ENCODE measurements at places on chromosomes 13 and 19.

DNA sequence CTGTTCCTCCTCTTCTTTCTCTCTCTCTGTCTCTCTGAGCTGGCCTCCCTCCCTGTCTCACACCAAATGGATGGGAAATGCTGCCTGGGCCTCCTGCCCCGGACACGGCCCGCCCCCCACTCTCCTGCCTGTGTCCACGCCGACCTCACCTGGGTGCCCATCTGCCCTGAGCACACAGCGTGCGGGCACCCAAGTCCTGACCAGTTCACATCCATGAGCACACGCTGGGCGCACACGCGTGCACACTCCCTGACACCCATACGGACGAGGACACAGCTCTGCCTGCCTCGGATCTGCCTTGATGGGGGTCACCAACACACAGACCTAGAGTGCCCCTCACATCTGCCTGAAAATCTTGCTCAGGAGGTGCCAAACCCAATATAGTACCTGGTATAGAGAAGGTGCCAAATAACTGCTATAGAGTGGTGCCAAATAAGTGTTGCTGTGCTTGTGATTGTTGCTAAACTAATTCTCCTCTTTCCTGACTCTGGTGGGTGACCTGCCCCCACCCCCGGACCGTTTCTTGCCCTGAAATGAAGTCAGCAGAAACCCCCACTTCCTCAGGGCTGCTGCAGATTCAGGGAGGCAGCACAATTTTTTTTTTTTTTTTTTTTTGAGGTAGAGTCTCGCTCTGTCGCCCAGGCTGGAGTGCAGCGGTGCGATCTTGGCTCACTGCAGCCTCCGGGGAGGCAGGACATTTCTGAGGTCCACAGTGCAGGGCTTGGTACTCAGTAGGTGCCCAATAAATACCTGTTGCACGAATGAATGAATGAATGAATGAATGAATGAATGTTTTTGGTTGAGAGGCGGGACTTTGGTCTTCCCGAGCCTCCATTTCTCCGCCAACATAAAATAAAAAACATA is 4.6 kb downstream of the NFIC start:
- no peak for DNase-seq

DNA sequence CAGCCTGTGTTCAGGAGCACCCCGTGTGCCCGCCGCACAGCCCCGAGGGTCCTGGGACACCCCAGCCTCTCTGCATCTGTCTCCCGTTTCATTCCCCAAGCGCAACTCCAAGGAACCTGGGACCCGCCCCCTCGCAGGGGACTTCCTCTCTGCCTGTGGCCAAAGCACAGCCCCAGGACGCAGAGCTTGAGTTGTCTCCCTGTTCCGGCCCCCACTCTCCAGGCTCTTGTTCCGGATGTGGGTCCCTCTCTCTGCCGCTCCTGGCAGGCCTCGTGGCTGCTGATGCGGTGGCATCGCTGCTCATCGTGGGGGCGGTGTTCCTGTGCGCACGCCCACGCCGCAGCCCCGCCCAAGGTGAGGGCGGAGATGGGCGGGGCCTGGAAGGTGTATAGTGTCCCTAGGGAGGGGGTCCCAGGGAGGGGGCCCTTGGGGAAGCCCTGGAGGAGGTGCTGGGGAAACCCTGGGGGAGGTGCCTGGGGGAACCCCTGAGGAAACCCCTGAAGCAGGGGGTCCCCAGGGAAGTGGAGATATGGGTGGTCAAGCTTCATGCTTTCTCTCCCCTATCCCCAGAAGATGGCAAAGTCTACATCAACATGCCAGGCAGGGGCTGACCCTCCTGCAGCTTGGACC is 1.3 kb downstream of the HCST start:
- DNase-seq = peak; percentile 88

- no peak for DNase-seq
Observed at GRCh38 chr19:8840708-8841107, 8.5 kb downstream of the MBD3L1 start.

- no peak for DNase-seq
Observed at GRCh38 chr13:53276265-53276664, 247.7 kb downstream of the OLFM4 start.

DNA sequence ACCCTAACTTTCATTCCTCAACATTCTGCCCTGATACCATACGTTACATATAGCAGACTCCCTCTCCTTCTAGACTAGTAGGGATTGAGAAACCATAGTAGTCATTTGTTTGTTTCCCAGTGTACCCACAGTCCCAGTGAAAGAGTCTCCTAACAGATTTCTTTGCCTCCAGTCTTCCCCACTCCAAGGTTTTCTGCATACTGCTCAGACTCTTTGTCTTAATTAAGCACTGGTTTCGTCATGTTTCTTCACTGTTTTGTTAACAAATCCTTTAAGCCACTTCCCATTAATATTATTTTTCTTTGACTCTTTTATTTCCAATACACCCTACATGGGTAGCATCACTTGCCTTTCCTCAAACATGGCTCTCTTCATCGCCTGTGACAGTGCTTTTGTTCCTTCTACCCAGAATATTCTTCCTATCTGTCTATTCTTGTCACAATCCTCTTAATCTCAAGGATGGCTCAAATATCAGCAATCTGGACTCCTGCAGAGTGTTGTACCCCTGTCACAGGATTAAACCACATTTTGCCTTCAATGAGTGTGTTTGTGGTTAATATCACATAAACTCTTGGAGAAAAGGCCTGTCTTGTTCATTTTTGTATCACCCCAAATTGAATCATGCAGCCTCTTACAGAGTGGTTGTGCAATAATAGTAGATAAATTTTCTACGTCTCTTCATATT is 92.7 kb upstream of the KLF12 start:
- no peak for DNase-seq

DNA sequence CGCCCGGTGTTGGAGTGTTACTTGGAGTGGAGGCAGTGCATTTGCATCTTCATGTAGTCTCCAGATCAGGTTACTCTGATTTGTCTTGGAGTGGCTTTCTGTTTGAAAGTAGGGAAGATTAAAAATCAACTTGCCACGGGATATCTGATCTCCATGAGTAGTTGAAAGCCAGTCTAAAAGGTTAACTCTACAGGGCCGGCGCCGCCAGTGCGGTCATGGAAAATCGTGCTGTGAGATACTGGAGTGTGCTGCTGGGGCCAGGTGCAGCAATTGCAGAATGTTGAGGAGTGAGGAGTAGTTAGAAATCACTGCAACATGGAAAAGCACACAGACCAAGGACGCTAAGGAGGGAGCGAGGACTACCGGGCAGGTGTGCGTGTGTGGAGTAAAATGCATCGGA is 175.0 kb downstream of the STK24 start:
- no peak for DNase-seq

GRCh38 chr13:51052581-51052980 is 58.5 kb downstream of the C13orf42 start:
- DNase-seq = no peak

GRCh38 chr13:50747737-50748350 is 95.6 kb downstream of the DLEU7 start:
- no peak for DNase-seq

DNA sequence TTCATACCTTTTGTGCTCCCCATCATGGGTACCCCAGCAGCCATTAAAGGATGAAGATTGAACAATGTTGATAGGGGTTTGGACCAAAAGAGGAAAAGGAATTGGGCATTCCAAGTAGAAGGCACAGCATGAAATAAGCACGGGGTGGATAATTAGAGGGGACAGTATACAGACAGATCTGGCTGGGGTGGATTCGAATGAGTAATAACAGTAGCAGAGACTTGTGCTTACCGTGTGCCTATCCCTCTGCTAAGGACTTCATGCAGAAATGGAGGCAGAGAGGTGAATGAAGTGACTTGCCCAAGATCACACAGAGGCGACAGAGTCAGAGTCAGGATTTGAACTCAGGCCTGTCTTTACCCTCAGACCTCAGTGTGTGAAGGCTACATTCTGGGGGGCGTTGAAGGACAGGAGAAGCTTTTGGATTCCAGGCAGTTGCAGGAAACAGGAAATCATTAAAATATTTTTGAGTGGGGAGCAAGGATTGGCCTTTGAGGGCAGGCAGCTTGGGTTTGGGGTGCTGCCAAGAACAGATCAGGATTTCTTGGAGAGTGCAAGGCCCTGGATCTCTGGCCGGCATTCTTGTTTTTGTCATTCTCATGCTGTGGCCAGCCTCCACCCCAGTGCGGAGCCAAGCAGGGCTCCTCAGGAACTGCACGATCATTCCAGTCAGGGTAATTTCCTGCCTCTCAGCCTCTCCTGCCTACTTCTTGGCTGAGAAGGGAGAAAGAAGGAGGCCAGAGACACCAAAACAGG is 18.7 kb downstream of the PAF1 start:
- no peak for DNase-seq

DNA sequence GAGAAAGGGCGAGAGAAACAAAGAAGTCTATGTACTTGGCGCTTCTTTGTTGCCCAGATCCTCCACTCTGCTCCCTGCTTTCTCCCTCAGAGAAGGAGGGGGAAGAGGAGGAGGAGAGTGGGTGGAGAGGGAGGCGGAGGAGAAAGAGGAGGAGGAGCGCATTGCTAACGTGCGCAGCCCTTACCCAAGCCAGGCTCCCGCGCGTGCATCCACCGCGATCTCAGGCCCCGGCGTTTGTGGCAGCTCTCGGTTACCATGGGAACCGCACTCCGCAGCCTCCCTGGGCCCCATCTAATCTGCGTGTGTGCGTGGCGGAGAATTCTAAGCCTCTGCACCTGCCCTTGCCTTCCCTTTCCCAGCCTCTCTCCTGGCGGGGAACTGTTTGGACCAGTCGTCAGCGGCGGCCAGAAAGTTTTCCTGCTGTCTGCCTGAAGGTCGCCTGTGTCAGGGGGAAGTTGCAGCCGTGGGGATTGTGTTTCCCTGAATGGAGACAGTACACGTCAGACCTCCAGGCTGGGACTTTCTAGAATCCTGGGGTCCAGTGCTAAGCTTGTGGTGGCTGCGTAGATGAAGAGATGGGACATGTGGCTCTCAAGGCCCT is at the start of gene ERICH6B:
Gene ERICH6B (minus strand): TSS at position 239 of the 601 bp plus-strand sequence. CDS start 18,734 bp downstream, outside the sequence.
- DNase-seq = peak; percentile 25

- DNase-seq = no peak
Observed at GRCh38 chr13:28387740-28388501, 107.0 kb downstream of the FLT1 start.

- DNase-seq = peak; percentile 85
Observed at GRCh38 chr19:21328885-21329605, at the start of gene ZNF708. ZNF708 (minus strand) TSS chr19:21329410; CDS start chr19:21329212, 198 bp downstream.
